ENCODE measurements at places on chromosomes 3 and 15. TPM values are rescaled to one million over a fixed set of nuclear protein-coding genes. Genes with fewer than 3 reads are reported as not detected.

The GOLGA6D gene
- not detected for total RNA-seq

The ERICH6 gene
- total RNA-seq: 1.6 TPM

The RPL14 gene
- 2,732 TPM for total RNA-seq

The KBTBD13 gene
- total RNA-seq: not detected

The ZBTB20 gene
- 55.3 TPM for total RNA-seq

The ITIH1 gene
- not detected for total RNA-seq

The CRABP1 gene
- not detected for total RNA-seq

The FETUB gene
- not detected for total RNA-seq

The CDHR4 gene
- total RNA-seq: not detected

The HESX1 gene
- total RNA-seq: not detected

The PPM1L gene
- total RNA-seq: 3.5 TPM

DNA sequence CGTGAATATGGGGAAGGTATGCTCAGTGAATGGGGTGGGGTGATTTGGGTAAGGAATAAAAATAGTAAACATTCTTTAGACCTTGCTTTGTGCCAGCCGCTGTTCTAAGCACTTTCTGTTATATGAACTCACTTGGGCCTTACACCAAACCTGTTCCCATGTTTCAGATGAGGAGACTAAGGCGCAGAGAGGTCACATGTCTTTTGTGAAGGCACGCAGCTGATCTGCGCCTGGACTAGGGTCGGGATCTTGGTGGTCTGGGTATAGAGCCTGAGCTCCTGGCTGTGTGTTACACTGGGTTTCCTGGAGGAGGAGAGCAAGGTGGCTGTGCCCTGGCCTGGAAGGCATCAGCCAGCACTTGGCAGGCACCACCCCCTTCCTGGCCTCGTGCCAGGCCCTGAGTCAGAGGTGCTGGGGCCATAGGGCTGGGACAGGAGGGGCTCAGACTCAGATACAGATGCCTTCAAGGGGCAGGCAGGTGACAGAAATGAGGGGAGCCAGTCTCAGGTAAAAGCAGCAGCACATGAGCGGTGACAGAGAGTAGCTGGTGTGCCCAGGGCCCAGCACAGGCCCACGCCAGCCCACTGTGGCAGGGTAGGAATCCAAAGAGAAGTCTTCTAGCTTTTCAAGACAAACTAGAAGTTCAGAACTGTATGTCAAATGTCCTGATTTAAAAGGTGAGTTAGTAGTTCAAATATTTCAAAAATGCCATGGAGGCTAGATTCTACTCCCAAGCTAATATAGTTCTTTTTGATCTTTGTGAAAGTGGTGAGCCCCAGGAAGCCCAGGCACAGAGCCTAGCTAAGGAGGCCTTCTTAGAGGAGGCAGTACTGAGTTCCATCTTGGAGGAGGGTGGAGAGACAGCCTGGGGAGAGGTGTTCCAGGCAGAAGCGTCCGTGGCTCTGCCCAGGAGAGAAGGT lies 83.1 kb downstream of the DNAJB8 start:
- DNase-seq: no peak

GRCh38 chr3:71244826-71245488 lies 338.6 kb downstream of the FOXP1 start:
- DNase-seq: no peak

GRCh38 chr3:10467904-10468612 lies 37.3 kb downstream of the ATP2B2 start:
- DNase-seq: no peak

DNA sequence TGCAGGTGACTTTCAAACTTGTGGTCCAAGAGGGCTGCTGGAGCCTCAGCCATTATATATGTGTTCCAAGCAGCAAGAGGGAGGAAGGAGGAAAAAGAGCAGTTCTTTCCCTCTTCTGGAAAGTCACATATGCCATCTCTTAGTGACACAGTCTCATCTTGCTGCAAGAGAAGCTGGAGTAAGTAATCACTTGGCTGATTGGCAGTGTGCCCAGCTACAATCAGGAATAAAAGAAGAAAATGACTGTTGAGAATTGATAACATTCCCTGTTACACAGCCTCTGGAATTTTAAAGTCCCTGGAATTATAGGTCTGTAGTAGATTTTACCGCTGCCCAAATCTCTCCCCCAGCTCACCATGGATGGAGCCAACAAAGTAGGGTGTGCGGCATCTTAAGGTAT lies 31.4 kb upstream of the LYZL4 start:
- no peak for DNase-seq

GRCh38 chr3:53724566-53724965 lies 121.7 kb downstream of the CHDH start:
- DNase-seq: no peak

DNA sequence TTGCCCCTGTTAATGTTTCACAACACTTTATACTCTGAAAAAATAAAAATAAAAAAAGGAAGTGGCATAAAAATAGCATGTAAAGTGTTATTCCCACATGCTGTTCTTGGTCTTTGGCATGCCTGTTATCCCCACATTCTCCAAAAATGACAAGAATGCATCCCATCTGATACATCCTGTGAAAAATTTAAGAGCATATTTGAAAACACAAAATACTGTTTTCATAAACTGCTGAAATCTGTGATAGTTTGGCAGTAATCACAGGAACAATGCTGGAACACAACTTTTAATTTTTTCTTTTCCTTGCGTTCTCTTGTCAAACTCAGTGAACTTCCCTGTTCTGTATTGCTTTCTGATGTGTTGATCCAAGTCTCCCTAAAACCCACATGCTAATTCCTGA lies 288.8 kb downstream of the ROBO2 start:
- no peak for DNase-seq

DNA sequence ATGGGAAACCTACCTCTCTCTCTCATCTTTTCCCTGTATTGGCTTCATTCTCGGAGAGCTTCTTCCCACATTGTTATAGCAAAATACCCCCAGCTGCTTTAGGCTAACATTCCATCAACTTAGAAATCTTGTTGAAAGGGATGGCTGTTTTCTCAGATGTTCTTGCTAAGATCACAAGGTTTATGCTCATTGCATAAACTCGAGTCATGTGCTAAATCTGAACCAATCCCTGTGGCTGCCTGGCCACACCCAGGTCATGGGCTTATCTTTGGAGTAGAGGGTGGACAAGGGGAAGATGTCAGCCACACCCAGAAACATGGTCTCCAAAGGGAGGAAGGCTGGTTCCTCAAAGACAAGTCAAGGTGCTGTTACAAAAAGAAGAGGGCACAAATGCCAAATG lies 150.6 kb upstream of the UMPS start:
- no peak for DNase-seq

DNA sequence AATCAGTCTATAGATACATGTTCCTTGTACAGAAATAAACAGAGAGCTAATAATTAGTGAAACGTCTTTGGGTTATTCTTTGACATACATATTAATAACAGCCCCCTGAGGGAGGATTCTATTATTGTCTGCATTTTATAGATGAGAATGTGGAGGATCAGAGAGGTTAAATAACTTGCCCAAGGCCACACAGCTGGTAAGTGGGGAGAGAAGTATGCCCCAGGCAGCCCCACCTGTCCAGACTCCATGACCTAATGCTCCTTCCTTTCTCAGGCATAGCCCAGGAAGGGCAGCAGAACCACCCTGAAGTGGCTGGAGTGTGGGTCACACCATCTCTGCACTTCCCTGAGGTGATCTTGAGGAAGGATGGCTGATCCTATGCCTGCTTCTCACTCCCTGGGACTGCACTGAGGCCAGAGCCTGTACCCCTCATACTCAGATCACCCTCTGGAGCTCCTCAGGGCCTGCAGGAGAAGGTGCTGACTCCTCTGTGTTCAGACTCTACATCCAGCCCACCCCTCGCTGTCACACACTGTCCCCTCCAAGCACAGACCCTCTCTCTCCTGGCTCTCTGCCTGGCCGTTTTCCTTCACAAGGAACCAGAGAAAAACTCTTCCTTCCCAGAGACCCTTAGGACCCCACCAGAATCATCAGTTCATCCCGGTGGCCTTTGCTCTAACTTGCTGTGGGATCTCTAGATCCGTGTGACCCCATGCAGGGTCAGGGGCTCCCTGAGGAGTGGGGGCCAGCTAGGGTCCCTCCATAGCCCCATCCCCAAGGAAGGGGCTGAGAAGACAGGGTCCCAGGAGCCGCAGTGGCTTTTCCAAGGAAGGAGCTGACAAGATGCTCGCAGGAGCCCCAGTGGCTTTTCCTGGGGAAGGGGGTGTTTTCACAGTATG lies 4.4 kb upstream of the HHATL start:
- DNase-seq: no peak

DNA sequence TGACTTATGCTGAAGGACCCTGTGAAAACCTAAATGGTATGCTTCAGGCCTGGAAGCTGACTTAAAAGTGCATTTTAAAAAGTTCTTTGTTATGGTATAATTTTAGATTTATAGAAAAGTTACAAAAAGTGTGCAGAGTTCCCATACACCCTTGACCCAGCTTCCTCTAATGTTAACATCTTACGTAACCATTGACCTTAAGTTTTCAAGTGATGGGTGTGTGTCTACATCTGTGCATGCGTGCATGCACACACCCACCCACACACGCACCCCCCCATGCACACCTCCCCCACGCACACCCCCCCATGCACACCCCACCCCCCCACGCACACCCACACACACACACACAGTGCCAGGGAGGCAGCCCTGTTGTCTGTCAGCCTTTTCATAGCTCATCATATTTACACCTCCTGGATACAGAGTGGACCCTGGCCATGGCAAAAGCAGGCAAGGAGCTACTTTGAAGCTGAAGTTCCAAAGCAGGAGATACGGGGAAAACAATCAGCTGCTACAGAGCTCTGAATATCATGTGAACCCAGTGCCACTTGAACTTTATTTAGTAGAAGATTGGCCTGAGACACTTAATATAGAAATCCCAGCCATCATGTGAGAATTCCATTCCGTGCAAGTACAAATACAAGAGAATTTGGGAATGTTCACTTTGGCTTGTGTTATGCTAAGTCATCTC lies 30.0 kb upstream of the TRAK1 start:
- no peak for DNase-seq

GRCh38 chr3:57011022-57011421 lies 49.4 kb upstream of the SPATA12 start:
- DNase-seq: no peak

DNA sequence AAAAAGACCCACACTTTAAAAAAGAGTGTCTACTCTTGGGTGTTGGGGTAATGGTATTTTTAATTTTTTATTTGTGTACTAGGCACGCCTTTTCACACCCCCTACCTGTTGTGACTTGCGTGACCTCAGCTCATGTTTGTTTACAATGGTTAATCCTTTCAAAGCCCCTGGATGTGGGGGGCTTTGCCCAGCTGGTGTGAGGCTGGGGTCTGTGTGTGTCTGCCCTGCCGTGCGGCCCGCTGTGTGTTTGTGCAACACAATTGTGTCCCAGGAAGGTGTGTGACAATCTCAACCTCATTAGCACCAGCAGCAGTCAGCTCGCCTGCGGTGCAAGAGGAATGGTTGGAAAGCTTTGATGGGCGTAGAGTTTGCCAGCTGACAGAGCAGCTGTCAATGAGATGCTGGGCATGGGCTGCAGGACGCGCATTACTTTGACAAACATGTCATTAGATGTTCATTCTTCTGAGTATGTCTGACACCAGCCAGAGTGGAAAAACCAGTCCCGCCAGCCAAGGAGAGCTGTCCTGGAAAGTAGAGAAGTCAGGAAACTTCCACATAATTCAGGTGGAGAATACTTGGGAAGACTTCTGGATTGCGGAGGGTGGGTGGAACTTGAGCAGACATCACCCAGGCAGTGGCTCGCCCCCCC lies 9.6 kb downstream of the LRRK1 start:
- DNase-seq: no peak

DNA sequence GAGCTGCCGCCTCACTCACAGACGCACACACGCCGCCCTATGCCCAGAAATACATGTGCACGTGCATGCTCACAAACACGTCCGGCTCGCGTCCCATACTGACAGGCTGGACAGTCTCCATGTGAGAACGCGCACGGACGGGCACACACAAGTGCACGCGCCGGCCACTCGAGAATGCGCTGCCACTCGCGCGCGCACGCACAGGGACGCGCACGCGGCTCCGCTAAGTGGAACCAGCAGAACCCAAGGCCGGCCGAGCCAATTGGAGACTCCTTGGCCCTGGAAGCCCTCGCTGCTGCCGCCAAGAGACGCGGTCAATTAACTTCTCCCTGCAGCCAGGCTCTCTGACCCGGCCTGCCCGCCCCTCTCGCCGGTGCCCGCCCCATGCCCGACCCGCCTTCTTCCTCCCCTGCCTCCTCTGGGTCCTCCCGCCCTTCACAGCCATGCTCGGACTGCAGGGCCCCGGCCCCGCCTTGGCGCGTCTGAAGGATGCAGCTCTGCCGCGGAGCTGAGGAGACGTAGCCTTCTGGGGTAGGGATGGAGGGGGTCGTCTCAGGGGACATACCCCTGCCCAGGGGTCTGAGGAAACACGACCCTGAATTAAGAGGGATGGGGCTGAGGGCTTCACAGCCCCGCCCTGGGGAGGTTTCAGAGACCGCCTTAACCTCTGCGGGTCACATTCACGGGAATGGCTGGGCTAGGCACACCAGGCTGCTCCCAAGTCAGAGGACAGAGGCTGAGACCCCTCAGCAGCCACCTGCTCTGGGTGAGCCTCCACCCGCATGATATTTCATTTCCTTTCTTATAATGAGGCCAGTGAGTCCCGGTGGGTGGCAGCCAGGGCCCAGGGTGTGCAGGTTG lies 15.0 kb downstream of the PTH1R start:
- DNase-seq: no peak

DNA sequence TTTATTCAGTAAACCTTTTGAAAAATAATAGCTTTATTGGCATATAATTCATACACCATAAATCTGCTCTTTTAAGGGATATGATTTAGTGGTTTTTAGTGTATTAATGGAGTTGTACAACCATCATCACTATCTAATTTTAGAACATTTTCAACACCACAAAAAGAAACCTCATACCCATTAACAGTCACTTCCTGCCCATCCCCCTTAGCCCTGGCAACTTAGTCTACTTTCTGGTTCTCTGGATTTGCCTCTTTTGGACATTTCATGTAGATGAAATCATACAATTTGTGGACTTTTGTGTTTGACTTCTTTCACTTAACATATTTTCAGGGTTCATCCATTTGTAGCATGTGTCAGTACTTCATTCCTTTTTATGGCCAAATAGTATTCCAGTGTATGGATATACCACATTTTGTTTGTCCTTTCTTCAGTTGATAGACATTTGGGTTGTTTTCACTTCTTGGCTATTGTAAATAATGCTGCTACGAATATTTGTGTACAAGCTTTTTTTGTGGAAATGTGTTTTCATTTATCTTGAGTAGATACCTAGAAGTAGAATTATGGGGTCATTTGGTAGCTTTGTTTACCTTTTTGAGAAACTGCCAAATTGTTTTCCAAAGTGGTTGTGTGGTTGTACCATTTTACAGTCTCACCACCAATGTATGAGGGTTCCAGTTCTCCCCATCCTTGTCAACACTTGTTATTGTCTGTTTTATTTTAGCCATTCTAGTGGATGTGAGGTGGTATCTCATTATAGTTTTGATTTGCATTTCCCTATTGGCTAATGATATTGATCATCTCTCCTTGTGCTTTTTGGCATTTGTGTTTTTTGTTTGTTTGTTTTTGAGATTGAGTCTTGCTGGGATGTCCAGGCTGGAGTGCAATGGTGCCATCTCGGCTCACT lies 45.8 kb downstream of the SMAD3 start:
- DNase-seq: no peak

- no peak for DNase-seq
These were observed 414.2 kb downstream of the PDCD6IP start for GRCh38 chr3:34212656-34213055.

GRCh38 chr15:55740359-55740878 lies 2.5 kb downstream of the PRTG start:
- no peak for DNase-seq
